ENCODE measurements at places on chromosomes 4 and X. TPM values are rescaled to one million over a fixed set of nuclear protein-coding genes. Genes with fewer than 3 reads are reported as not detected.

The LONRF3 gene
- total RNA-seq = 0.23 TPM

The GPRIN3 gene
- total RNA-seq = 40.8 TPM

The ZCCHC4 gene
- total RNA-seq = 11.4 TPM

The LANCL3 gene
- total RNA-seq = 0.23 TPM

The DAPP1 gene
- 17.5 TPM for total RNA-seq

The TBX22 gene
- not detected for total RNA-seq

The RUFY3 gene
- 43.2 TPM for total RNA-seq

The FMR1 gene
- 45.6 TPM for total RNA-seq

The TCEAL7 gene
- total RNA-seq = not detected

The PPA2 gene
- total RNA-seq = 78.9 TPM

The TGIF2LX gene
- total RNA-seq = not detected

DNA sequence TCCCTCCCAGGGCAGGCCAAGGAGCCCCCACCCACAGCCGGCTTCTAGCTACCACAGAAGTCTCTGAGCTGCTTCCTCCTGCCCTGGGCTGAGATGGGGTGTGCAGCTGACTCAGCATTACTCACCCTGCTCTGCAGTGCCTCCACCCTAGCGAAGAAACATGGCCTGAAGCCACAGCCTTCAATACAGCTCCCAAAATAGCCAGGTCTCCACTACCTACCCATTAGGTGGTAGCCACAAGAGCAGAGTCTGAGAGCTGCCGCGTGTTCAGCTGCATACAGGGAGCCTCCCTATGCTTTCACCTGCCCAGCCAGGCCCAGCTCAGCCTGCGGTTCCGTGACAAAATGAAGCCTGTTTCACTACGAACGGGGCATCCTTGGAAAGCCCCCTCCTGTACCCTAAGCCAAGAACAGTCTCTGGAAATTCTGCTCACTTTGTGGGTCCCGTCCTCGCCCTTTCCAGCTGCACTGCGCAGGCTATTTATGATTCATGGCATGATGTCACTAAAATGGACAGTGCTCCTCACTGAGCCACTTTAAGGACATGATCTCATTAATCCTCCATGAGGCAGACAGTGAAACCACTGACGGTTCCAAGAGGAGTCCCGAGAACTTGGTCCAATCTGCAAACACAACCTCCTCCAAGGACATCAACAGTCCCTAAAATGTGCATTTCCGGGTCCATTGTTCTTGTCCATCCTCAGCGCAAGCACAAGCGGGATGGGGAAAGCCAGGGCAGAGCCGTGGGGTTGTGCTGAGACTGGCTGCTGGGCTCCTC lies 20.2 kb downstream of the WDR1 start:
- peak; percentile 89 for DNase-seq

- DNase-seq = no peak
These were observed 18.6 kb downstream of the GRK4 start for GRCh38 chr4:2982012-2982411.

DNA sequence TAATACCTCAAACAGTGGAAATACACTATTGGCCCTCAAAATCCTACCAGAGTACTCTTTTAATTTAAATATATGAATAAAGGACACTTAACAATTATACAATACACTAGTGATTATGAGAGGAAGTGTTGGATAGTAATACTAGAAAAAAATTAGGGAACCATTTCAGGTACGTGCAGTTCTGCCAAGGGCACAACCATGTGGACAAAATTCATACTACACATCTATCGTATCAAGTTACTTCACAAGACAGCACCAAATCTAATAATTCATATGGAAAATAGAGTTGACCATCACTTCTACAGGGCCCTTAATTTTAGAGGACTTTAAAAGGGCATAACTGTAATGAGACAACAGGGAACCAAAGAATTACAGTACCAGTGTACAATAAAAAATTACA lies 69.2 kb upstream of the ZCCHC13 start:
- no peak for DNase-seq

- DNase-seq = no peak
These were observed 31.0 kb downstream of the TMSB4X start for GRCh38 chrX:13005661-13006473.

GRCh38 chr4:140084385-140084784 lies 69.6 kb downstream of the MAML3 start:
- DNase-seq = no peak

GRCh38 chr4:150423074-150423473 lies 158.9 kb upstream of the MAB21L2 start:
- no peak for DNase-seq

DNA sequence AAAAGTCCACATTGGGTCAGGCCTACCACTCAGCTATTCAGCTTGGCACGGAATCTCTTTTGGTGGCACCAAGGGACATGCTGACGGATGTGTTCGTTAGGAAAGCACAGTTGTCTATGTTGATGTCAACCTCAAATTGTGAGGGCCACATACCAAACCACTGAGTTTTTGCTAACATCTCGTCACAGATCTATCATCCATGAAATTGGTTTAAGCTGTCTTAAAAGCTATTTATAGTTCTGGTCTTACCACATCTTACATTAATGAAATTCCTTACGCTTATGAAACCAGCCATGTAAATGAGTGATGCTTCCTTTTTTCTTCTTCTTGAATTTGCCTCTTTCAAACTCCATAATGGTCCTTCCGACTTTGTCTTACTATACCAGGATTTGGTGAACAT lies 101.5 kb downstream of the MGST2 start:
- no peak for DNase-seq

DNA sequence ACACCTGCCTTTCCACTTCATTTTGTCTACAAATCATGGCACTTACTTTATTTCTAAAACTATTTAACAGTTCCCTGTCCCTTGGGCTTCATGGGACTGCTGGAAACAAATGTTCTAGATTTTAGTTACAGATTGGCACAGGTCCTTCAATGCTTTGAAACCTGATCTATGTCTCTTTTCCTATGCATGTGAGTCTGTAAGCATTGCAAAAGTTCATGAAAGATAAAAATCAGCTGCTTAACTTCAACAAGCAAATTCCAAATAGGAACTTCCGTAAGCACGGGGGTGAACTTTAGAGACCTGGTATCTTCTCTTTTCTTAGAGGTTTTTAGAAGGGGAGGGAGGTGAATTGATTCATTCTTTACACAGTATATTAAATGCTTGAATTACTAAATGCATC lies 9.5 kb downstream of the LGI2 start:
- no peak for DNase-seq

GRCh38 chrX:129771266-129771995 lies 8.3 kb upstream of the SASH3 start:
- DNase-seq = peak; percentile 64

DNA sequence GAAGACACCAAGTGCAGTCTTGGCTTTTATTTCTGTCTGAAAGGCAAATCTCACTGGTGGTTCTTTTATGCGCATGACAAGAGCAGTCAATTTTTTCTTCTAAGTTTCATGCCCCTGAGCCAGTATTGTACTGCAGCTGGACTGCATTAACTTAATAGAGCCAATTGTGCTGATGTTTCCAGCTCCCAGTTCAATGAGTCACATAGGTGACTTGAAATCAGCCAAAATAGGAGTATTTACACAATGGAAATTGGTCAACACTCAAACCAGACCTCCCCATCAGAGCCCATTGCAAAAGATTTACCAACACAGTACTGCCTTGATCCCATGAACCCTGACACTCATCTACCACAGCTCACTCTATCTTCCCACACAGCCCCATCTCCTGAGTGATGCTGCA lies 100.3 kb upstream of the GUCY1A1 start:
- DNase-seq = no peak

DNA sequence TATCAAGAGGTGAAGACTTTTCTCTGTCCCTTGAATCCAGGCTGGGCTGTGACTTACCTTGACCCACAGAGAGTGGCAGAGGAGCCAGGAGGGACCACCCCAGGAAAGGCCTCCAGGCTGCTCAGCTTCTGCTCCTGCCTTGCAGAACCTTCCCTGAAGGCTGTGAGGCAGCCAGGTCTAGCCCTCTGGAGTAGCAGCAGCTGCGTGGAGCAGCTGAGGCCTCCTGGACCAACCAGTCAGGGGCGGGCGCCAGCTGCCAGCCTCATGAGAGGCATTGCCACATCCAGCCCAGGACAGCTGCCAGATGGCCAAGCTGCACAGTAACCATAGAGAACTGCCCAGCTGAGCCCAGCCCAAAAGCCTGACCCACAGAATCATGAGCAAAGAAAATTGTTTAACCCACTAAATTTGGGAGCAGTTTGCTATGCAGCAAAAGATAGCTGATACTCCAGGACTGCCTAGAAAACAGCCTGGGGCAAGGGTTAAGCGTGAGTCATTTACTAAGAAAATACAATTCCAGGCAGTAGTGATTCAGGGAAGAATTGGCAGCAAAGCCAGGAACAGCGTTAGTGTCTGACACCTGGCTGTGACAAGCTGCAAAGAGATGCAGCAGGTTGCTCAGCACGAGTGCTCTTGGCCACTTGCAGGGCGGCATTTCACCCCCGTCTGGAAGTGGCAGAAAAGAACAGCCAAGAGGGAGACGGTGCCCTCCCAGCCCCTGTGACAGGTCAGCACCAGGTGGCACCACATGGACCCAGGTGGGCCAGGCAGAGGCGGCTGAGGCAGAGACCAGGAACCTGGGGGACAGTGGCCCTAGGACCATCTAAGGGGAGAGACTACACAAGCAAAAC lies 14.7 kb upstream of the PDE6B start:
- DNase-seq = no peak

GRCh38 chr4:160136021-160136420 lies 1033.1 kb downstream of the RAPGEF2 start:
- no peak for DNase-seq

GRCh38 chr4:42954963-42955669 lies 62.6 kb downstream of the GRXCR1 start:
- DNase-seq = no peak

- no peak for DNase-seq
These were observed 646.7 kb downstream of the BCOR start for GRCh38 chrX:39451046-39451445.

- no peak for DNase-seq
These were observed 98.8 kb downstream of the SCFD2 start for GRCh38 chr4:53267026-53267425.

DNA sequence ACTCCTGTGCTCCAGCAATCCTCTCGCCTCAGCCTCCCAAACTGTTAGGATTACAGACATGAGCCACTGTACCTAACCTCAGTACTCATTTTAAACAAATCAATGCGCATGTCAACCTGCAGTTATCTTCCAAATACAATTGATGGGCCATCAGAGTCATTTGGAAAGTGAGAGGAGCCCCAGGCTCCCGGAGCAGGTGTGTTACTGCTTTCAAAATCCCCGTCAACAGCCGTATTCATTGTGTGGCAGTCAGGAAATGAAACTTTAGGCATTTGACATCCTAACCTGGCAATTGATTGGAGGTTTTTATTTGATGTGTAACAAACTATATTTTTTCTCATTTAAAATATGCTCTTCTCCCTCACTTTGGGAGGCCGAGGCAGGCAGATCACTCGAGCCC lies 623.6 kb upstream of the TENM3 start:
- DNase-seq = no peak

GRCh38 chr4:34412233-34412632 lies 1832.1 kb downstream of the ARAP2 start:
- no peak for DNase-seq

- no peak for DNase-seq
These were observed 54.9 kb downstream of the SLC9A7 start for GRCh38 chrX:46703980-46704379.

DNA sequence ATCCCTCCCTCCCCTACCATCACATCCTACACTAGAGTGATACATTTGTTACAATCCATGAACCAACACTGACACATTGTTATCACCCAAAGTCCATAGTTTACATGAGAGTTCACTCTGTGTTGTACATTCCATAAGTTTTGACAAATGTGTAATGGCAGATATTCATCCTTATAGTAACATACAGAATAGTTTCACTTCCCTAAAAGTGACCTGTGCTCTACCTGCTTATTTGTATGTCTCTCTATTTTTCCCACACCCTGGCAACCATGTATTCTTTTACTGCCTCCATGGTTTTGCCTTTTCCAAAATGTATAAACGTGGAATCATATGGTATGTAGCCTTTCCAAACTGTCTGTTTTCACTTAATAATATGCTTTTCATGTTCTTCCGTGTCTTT lies 42.2 kb upstream of the HPGD start:
- no peak for DNase-seq

GRCh38 chr4:126611900-126612299 lies 1020.9 kb upstream of the INTU start:
- no peak for DNase-seq

- no peak for DNase-seq
These were observed 133.3 kb downstream of the COL25A1 start for GRCh38 chr4:109169170-109169569.

GRCh38 chr4:69485130-69485529 lies 10.6 kb downstream of the UGT2B4 start:
- DNase-seq = no peak

GRCh38 chr4:78661921-78662521 lies 110.5 kb downstream of the ANXA3 start:
- no peak for DNase-seq

GRCh38 chr4:90875791-90876190 lies 748.6 kb downstream of the CCSER1 start:
- no peak for DNase-seq

- DNase-seq = no peak
These were observed 25.0 kb downstream of the CCNQ start for GRCh38 chrX:153573984-153574383.

- DNase-seq = peak; percentile 60
These were observed 36.5 kb upstream of the PPM1K start for GRCh38 chr4:88320780-88321373.

GRCh38 chrX:49186125-49187027 lies at the start of gene PRICKLE3:
PRICKLE3 (minus strand) TSS chrX:49186373; CDS start chrX:49186297, 76 bp downstream.
- peak; percentile 79 for DNase-seq

GRCh38 chrX:67749536-67749935 lies 205.7 kb downstream of the AR start:
- DNase-seq = no peak

- DNase-seq = peak; percentile 56
These were observed 807 bp downstream of the USP9X start for GRCh38 chrX:41085878-41086626.

DNA sequence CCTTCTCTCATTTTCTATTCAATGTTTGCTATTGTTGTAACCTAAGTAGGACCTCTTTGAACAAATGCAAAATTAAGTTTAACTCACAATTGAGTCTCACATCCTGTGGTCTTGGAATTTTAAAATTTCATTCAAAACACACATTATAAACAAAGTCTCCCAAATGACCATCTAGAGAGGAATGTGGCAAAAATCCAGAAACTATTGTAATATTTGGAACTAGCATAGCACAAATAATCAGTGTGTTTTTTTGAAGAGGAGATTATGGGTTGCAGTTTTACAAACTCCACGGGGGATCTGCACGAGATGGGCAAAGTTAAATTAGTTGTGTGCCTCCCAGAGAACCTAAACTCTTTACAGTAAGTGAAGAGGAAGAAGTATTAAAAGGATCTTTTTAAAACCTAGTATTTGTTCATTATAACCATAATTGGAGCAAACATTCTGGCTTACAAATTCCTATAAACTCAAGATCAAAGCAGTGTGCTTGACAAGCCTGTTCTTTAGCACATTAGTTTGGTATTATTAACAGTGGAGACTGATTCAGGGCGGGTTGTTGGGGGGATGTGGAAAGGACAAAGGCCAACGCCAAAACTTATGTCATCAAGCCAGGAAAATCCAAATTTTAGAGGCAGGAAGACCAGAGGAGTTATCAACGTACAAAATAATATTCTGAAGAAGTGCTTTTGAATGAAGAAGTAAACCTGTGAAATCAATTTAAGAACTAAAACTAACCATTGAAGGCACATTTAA lies 22.4 kb upstream of the RBPJ start:
- no peak for DNase-seq
